Colonic mucosa (tissue), 4 donors: ENCODE measurements at places on chromosomes 7 and 10.

GRCh38 chr7:101200862-101201599 lies at the start of gene MOGAT3:
TSS of gene MOGAT3 (minus strand) at chr7:101201036. CDS start at chr7:101200854, 182 bp downstream.
- peak; percentile 95 for DNase-seq

- DNase-seq: no peak
Observed at GRCh38 chr7:44396931-44397545, 71.6 kb upstream of the CAMK2B start.

- no peak for DNase-seq
Observed at GRCh38 chr7:95276114-95276513, 48.2 kb downstream of the PON1 start.

GRCh38 chr7:132347123-132347522 lies 229.1 kb downstream of the PLXNA4 start:
- no peak for DNase-seq

GRCh38 chr10:11256896-11257295 lies 239.2 kb downstream of the CELF2 start:
- no peak for DNase-seq

DNA sequence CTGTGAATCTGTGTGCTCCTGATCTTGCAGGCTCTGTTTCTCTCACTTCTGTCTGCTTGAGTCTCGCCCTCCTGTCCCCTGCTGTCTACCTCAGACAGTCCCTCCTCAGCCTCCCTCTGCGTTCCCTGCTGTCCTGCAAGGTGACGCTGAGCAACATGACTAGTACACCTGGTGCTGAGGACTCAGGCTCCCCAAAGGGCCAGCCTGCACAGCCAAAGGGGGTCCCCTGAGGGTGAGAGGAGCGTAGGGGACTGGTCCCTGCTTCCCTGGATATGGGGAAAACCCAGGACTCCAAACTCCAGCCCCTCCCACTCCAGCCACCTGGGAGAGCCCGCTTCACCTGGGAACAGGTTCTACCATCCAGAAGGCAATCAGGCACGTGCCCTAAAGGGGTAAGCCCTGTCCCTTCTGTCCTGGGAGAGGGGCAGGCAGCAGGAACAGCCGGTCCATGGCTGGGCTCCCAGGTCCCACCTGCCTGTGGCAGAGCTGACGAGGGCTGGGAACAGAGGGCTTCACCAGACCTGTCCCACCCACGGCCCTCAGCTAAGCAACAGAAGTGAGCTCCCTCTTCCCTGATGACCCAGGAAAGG lies 156.5 kb downstream of the UBE2H start:
- no peak for DNase-seq

GRCh38 chr10:2380218-2380617 lies 642.9 kb upstream of the ADARB2 start:
- DNase-seq: no peak

GRCh38 chr10:74096777-74097176 lies 53.9 kb downstream of the AP3M1 start:
- no peak for DNase-seq

- no peak for DNase-seq
Observed at GRCh38 chr10:14855453-14855852, 17.3 kb downstream of the HSPA14 start.

DNA sequence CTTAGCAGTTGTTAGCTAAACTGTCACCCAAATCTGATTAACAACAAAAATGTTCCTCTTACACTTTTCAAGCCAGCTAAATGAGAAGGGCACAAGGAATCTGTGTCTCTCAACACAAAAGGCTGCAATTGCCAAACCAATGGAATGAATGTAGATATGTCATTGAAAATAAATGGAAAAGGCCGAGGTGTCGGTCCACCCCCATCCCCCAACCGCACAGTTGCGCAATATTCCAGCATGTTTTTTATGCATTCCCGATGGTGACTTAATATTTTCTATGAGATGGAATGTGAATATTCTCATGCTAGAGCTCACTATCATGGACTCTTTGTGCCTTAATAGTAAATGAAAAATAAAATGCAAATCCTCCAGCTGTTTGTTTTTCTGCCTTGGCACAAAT lies 181.6 kb upstream of the LRGUK start:
- DNase-seq: no peak

GRCh38 chr10:43679509-43679908 lies 30.8 kb upstream of the ZNF32 start:
- DNase-seq: peak; percentile 25

GRCh38 chr7:12851841-12852240 lies 164.4 kb downstream of the ARL4A start:
- DNase-seq: no peak

GRCh38 chr7:47451851-47452205 lies 130.1 kb downstream of the TNS3 start:
- DNase-seq: no peak

DNA sequence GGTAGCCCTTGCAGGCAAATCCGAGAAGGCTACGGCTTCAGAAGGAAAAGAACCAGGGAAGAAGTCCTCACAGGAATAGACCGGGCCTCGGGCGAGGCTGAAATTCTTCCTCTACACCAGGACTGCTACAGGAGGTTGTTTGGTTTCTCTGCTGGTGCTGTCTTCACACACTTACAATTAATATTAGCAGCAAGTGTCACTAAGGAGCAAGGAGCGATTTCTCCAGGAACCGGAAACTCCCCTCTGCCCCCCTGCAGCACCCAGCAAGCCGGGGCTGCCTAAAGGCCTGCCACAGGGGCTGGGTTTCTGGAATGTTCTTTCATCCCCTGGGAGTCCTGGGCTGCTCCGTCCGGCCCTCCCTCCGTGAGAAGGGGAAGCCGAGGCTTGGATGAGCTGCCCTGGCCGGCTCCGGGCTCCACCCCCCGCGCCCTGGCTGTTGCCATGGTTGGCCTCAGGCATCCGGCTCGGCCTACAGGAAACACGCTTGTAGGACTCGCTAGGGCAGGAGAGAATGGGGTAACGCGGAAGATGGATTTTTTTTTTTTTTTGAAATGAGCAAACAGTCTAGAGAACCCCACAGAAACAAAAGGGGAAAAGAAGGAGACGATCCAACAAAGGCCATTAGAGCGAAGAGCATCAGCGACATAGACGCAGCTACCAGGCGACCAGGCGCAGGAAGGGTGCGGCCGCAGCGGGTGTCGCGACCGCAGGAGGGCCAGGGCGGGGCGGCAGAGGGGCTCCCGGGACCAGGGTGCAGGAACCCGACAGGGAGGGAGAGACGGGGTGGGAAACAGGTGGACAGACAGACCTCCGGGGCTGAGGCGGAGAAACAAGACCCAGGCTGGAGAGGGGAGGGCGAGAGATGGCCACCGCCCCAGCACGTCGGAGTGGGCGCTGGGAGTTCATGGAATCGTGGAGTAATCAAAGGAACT lies 33.0 kb downstream of the EN2 start:
- peak; percentile 68 for DNase-seq

DNA sequence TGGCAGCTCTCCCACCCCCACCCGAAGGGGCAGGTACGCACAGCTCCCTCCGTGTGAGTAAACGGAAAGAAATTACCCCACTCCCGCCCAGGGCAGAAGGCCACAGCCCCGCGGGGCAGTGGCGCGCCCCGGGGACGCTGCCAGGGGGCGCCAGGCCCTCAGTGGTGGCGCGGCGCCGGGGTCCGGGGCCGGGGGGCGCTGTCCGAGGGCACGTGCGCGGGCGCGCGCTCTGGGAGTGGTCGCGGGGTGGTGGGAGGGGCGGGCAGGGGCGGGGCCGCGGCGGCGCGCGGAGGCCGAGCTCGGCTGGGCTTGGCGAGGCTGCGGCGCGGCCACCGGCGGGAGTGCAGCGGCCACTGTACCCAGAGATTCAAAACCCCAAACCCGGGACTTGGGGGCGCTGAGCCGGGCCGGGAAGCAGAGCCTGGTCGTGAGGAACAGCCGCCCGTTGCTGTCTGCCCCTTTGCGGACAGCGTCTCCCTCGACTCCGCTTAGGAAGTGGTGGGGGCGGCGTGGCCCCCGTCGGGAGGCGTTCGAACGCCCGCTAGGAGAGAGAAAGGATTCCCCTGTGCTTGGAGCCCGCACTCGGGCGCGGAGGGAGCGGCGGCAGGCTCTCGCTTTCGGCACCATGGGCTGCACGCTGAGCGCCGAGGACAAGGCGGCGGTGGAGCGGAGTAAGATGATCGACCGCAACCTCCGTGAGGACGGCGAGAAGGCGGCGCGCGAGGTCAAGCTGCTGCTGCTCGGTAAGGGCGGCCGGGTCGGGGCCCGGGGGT lies at the start of gene GNAI1:
Gene GNAI1, plus strand, starts transcription at position 296 of the 773 bp plus-strand sequence. Its CDS starts 330 bp downstream, at position 626.
- peak; percentile 73 for DNase-seq

DNA sequence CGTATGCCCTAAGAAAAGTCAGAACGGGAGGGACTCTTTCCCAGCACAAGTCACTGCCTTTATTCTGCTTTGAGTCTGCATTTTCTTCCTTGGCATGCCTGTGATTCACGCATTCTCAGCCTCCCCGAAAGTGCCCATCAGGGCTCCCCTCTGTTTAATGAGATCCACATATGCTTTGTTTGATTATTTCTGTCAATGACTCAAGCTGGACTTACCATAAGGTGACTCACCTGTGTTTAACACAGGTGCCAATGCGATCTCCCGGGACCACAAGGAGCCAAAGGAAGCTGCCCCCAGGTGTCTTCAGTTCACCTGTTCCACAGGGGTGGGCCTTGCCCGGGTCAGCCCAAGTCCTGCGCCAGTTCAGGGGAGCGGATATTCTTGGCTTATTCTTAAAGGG lies 386.0 kb upstream of the SHH start:
- DNase-seq: no peak

- DNase-seq: no peak
Observed at GRCh38 chr7:6487184-6487545, 39.4 kb upstream of the DAGLB start.

DNA sequence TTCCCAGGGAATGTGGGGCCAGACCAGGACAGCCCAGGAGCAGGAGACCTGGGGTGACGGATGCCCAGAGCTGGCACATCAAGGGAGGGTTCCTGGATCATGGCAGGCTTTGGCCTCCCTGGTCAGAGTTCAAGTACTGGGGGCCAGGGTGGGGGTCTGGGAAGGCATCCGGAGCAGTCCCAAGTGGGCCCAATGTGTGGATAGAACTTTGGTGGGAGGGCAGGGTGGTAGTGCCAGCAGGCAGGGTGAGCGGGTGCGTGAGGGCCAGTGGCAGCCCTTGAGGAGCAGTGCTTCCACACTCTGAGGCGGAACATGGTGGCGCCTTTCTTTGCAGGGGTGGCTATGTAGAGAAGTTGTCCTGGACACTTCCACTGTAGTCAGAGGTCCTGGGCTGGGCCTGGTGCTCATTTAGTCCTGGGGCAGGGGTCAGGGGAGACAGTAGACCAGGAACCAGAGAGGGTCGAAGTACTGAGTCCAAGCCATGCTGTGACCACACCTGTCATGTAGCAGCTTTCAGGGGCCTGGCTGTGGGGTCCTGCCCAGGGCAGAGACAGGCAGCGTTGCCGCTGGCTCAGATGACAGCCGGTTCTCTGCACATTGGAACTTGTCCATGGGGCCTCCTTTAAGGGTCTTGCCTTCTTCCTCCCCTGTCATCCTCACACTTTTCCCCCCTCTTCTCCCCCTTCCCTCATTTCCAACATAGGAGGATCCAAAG lies 22.2 kb upstream of the CSGALNACT2 start:
- DNase-seq: no peak

- DNase-seq: no peak
Observed at GRCh38 chr10:60420991-60421894, 31.6 kb upstream of the ANK3 start.

DNA sequence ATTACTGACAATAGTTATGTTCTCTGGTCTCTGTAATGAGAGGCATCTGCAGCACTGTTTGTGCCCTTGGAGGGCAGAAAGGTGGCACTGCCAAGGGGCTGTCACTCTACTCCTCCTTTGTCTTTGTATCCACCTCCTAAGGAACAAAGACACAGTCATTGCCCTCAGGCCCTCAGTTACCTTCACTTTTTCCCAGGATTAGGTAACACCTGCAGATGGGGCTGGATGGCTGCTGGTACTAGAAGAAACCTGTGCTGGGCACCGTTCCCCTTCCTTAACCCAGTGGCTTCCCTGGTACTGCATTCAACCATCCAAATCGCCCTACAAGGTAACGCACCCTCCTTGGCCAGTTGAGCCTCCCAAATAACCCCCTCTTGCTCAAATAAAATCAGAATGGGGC lies 246.9 kb upstream of the NEBL start:
- DNase-seq: no peak

DNA sequence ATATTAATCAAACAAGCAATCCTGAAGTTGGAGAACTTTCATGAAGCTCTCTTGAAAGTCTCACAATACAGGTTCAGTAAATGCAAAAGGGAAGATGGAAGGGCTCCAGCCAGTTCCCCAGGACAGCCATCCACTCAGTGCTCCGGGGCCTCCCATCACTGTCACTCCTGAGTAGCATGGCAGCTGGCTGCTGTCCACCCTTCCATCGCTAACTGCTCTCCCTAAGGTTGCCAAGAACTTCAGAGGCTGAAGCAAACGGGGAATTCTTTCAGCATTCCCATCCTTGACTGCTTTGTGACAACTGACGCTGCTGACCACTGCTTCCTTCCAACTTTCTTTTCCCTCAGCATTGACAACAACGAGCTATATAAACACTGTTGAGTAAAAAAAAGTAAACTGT lies 69.1 kb downstream of the VPS41 start:
- no peak for DNase-seq

DNA sequence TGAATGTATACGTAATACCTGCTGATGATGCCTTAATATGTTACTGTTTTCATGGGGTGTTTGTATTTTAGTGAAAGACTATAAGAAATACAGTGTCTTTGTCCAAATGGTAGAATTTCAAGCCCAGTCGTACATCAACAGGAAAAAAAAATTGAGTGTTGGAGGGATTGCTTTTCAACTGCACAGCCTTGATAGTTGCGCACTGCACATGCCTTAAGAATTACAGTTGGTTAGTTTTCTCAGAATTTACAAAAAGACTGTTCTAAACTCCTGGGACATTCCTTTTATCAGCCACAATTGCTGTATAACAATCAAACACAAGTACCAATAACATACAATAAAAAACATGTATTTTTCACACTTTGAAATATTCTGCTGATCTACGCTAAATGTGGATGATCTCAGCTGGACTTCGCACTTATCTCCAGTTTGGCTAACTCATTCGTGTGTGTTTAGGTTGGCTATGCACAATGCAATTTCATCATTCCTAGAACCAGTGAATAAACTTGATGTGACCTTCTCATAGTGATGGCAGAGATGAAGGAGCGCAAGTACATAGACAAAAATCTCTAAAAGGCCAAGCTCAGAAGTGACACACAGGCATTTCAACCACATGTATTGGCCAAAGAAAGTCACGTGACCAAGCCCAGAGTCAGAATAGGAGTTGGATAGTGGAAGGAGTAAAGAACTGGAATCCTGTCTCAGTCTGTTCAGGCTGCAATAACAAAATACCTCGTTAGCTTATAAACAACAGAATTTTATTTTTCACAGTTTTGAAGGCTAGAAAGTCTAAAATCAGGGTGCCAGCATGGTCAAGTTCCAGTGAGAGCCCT lies 152.3 kb downstream of the IPMK start:
- no peak for DNase-seq

DNA sequence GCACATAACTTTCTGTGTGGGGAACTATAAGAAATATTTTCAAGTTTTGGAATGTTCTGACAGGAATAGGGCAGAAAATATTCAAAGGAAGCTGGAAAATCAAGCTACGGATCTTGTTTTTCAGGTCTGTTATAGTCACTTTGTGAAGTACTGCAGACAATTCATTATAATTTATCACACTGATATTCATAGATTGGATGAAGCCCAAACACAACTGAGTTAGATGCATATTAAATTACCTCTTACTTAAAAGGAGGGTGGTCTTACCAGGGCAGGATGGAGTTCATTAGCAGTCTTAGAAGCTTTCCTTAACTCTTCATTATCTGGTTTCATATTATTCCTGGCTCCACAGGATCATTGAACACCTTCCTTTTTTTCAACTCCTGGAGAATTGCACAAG lies 242.3 kb downstream of the DYNC1I1 start:
- no peak for DNase-seq
